ENCODE measurements at places on chromosomes 6 and 20. TPM values are rescaled to one million over a fixed set of nuclear protein-coding genes. Genes with fewer than 3 reads are reported as not detected.

Gene RFX6
- not detected for total RNA-seq

Gene RTF2
- total RNA-seq, result 66.9 TPM

Gene HDGFL1
- not detected for total RNA-seq

Gene OSTM1
- 39.9 TPM for total RNA-seq

Gene WASF1
- 31.2 TPM for total RNA-seq

Gene UBE2C
- total RNA-seq, result 15.3 TPM

Gene FBXO5
- total RNA-seq, result 15.3 TPM

Gene CALHM6
- total RNA-seq, result 2.5 TPM

Gene ARFGEF3
- 11.1 TPM for total RNA-seq

Gene PERP
- 20.8 TPM for total RNA-seq

Gene SLC12A5
- 31.2 TPM for total RNA-seq

Gene SPAG4
- 1.2 TPM for total RNA-seq

Gene SRMS
- total RNA-seq, result not detected

Gene COQ3
- 4.7 TPM for total RNA-seq

Gene NCOA7
- 44.5 TPM for total RNA-seq

Gene RBBP8NL
- total RNA-seq, result 0.27 TPM

Gene PROCR
- 22.7 TPM for total RNA-seq

Gene PGM3
- total RNA-seq, result 135 TPM

Gene TRIM26
- 39.6 TPM for total RNA-seq
